ENCODE measurements at places on chromosomes 12 and 14. TPM values are rescaled to one million over a fixed set of nuclear protein-coding genes. Genes with fewer than 3 reads are reported as not detected.

The PPP2R5E gene
- 15.6 TPM for total RNA-seq

The TAS2R13 gene
- 0.32 TPM for total RNA-seq

The RND1 gene
- 2.1 TPM for total RNA-seq

The KRT8 gene
- 10.6 TPM for total RNA-seq

The GALNT9 gene
- total RNA-seq, result 0.76 TPM

The HVCN1 gene
- total RNA-seq, result 7.4 TPM

The ZFHX2 gene
- total RNA-seq, result 0.46 TPM

The RNF212B gene
- total RNA-seq, result not detected

The ASPG gene
- not detected for total RNA-seq

The C14orf39 gene
- not detected for total RNA-seq

The POMT2 gene
- total RNA-seq, result 8.4 TPM
